Right cardiac atrium (tissue), 5 donors: ENCODE measurements at places on chromosomes 16 and 17. TPM values are rescaled to one million over a fixed set of nuclear protein-coding genes. Genes with fewer than 3 reads are reported as not detected.

Gene ASPA
- 2.0 TPM for total RNA-seq

Gene C17orf100
- total RNA-seq = 0.54 TPM

Gene WFDC1
- total RNA-seq = 1.6 TPM

Gene ABCC11
- not detected for total RNA-seq

Gene ZNF689
- 6.7 TPM for total RNA-seq

Gene KRTAP4-4
- not detected for total RNA-seq

Gene FBXO39
- not detected for total RNA-seq

Gene SULT1A2
- total RNA-seq = 3.8 TPM

Gene USB1
- total RNA-seq = 29.1 TPM

Gene KIF1C
- 546 TPM for total RNA-seq

Gene CRHR1
- total RNA-seq = not detected

Gene SSTR5
- 27.6 TPM for total RNA-seq

Gene SLC6A4
- 1.1 TPM for total RNA-seq

Gene CCT6B
- total RNA-seq = 2.5 TPM

Gene WNT3
- total RNA-seq = 0.79 TPM

Gene STH
- total RNA-seq = not detected

Gene SBK1
- total RNA-seq = 1.3 TPM

Gene WFIKKN1
- 0.15 TPM for total RNA-seq

Gene DRC3
- 1.8 TPM for total RNA-seq

Gene CCDC200
- not detected for total RNA-seq

Gene KRT31
- total RNA-seq = not detected

Gene TEX14
- total RNA-seq = not detected

Gene TMEM114
- not detected for total RNA-seq

Gene PLXDC1
- 14.6 TPM for total RNA-seq

Gene SLC6A2
- total RNA-seq = not detected

Gene SP6
- total RNA-seq = 0.40 TPM

Gene ZG16
- not detected for total RNA-seq

Gene STX1B
- total RNA-seq = 1.6 TPM

Gene CCL7
- total RNA-seq = not detected

Gene LPO
- total RNA-seq = not detected

Gene NACA2
- not detected for total RNA-seq

Gene CCL1
- not detected for total RNA-seq

Gene KIAA0513
- 13.5 TPM for total RNA-seq

Gene OR4D1
- total RNA-seq = not detected
